ENCODE measurements at places on chromosomes 12 and 14.

GRCh38 chr12:5586201-5586600 is 154.3 kb downstream of the NTF3 start:
- DNase-seq: no peak

DNA sequence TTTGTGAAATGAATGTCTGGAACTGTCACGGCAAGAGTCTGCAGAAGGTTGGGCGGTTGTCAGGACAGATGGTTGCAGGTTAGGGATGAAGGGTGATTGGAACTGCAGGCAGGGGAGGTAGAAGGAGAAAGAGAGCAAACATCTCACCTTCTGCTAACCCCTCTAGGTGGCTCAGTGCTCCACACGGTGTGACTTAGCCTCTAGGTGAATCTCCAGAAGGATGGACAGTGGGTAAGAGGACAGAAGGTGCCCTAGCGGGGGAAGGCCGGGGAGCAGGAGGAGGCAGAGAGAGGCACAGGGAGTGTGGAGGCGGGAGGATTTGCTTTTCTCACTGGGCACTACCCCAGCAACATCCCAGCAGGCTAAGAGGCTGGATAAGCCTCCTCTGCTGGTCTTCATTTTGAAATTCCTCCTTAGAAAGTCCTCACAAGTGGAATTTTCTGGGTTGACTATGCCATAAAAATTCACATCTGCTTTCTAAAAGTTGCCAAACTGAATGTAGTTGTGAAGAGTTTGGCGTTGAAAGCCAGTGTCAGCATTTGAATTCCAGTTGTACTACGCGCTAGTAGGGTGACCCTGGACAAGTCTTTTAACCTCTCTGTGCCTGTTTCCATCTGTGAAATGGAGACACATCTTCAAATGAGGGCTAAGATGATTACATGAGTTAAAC is 10.7 kb upstream of the GPR68 start:
- no peak for DNase-seq

DNA sequence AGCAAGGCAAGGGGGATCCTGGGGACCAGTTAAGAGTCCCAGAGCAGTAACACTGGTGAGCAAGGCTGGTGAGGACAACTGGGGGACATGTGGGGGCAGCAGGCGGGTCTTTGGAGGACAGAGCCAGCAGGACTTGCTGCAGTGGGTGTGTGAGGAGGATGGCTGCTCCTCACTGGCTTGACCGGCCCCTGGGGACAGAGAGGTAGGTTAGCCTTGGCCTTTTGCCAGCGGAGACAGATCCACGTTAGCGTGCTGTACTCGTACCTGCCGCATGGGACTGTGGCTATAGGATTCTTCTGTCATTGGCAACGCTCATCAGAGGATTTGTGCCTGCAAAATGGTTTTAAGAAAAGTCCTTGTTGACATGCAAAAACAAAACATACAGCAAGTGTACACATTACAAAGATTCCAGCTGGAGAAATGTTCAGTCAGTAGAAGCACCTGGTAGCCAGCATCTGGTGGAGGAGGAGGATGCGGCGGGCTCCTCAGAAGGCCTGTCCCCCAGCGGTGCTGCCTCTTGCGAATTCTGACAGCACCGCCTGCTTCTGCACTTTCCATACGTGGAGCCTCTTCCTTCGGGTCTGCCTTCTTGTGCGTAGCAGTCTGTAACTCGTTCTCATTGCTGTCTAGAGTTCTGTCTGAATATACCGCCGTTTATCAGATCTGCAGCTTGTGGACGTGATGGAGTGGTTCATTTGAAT is 91.3 kb downstream of the EP400 start:
- no peak for DNase-seq

DNA sequence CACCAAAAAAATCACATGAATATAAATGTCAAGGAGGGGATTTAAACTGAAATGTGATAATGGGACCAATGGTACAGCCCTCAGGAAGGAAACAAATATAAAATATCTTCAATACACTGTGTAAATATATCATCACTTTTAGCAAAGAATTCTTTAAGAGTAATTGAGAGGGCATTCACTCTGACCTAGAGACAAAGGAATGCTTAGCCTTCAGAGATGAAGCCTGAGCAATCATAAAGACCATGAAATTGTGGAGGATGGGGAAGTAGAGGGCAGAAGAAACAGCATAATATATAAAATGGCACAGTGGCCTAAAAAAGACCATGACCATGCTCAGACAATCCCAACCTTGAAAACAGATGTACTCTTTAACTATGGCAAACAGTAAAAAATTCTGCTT is 20.4 kb downstream of the YAF2 start:
- no peak for DNase-seq

DNA sequence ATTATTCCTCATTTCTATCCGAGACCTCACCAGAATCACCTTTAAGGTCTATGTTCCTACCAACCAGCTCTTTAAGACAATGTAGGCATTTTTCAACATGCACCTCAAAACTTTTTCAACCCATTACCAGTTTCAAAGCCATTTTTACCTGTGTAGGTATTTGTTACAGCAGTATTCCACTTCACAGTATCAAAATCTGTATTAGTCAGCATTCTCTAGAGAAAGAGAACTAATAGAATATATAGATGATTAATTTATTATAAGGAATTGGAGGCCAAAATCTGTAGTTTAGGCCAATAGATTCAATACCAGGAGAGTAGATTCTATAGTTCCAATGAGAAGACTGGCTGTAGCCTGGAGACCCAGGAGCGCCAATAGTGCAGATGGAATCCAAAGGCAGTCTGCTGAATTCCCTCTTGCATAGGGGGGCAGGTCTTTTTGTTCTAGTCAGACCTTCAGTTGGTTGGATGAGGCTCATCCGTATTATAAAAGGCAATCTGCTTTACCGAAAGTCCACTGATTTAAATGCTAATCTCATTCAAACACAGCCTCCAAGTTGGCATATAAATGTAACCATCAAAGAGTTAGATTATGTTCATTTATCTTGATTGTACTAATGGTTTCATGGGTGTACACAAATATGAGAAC is 151.6 kb upstream of the SYT1 start:
- no peak for DNase-seq

DNA sequence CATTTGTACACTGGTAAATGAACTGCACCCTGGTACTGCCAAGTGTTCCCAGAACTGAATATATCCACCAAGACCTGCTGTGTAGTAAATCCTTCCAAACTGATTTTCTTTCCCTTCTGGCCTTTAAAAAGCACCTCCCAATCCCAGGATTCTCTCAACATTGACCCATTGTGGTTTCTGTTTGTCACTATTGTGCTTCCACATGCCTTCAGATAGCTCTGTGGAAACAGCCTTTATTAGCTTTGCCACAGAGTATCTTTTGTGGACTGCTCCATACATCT is 949 bp upstream of the KIF21A start:
- DNase-seq: no peak
